ENCODE measurements at places on chromosomes 3 and 15.
A peak's percentile ranks its signal among the peaks of the same experiment; 100 is the strongest.

DNA sequence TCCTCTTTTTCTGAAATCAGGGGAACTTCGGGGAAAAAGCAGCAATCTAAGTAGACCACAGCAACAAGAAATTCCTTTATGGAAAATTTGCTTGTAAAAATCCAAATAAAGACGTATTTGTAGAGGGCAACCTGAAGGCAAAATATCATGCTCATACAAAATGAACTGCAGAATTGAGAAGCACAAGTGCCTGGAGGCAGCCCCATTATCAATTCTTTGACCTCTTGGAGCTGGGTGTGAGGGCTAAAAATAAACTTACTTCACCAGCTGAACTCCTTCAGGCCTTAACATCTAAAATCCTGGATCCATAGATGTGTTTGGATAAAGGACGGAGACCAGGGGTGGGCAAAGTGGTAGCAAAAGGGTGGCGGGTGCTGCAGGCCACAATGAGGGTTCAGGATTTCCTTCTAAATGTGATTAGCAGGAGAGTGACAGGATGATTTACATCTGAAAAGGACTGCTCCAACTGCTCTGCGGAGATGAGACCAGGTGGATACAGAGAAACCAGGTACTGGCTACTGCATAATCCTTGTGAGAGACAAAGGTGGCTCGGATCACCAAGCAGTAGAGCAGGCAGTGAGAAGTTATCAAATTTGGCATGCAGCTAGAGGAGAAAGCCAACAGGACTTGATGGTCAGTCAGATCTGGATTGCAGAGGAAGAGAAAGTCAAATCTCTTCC, 81.7 kb upstream of the TJP1 start:
- no peak for DNase-seq

GRCh38 chr3:168322941-168323340, 227.2 kb upstream of the GOLIM4 start:
- no peak for DNase-seq

DNA sequence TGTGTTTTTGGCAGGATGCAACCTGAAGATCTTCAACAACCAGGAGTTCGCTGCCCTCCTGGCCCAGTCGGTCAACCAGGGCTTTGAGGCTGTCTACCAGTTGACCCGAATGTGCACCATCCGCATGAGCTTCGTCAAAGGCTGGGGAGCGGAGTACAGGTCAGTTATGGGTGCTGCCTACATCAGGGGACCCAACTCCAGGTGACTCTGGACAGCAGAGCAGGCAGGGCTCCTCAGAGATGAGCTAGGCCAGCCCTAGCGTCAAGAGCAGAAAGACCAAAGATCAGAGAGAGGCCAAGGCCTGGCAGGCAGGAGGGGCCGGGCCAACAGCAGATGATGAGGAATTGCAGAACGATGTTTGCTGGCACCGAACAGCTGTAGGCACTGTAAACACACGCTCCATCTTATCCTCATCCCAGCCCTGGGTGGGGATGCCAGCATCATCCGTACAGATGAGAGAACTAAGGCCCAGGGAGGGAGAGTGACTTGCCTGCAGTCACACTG, 67.1 kb downstream of the AAGAB start:
- no peak for DNase-seq

GRCh38 chr3:9791790-9792404, 376 bp downstream of the TADA3 start:
- no peak for DNase-seq

GRCh38 chr15:40737048-40737447, 18.0 kb downstream of the RMDN3 start:
- no peak for DNase-seq

GRCh38 chr3:178295292-178295912, 240.8 kb upstream of the KCNMB2 start:
- no peak for DNase-seq

DNA sequence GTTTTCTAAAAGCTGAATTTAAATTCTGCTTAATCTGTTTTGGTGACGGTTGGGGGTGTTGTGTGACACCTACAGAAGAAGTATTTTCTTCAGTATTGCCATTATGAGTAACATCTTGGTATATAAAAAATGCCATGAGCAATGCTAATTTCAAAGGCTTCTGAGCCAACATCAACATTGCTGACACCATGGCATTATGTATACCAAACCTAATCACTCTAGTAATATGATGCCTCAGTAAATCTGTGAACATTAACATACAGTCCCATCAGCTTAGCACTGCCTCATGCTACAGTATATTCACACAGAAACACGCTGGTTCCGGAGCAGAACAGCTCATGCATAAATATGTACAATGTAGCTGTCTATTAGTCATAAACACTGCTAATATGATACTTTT, 75.8 kb downstream of the ZPLD1 start:
- DNase-seq: no peak

DNA sequence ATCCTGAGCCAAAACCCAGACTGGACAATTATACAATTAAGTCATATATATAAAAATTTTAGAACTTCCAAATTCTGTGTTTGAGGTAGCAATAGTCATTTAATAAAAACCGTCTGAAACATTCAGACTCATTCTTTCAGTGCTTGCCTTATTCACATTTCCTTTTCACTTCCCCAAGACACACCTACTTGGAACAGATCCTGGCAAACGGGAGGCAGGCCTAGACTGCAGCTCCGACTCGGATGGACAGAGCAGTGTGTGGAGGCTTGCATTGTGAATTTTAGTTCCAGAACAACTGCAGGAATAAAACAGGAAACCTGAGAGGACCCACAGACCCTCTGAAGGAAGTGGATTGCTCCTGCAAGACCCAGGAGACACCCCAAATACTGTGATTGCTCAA, 341.4 kb downstream of the CNTN3 start:
- no peak for DNase-seq

- no peak for DNase-seq
Measured at GRCh38 chr3:26145769-26146168, 355.9 kb downstream of the OXSM start.

GRCh38 chr3:111864821-111865656, 6.0 kb downstream of the PHLDB2 start:
- DNase-seq: no peak

DNA sequence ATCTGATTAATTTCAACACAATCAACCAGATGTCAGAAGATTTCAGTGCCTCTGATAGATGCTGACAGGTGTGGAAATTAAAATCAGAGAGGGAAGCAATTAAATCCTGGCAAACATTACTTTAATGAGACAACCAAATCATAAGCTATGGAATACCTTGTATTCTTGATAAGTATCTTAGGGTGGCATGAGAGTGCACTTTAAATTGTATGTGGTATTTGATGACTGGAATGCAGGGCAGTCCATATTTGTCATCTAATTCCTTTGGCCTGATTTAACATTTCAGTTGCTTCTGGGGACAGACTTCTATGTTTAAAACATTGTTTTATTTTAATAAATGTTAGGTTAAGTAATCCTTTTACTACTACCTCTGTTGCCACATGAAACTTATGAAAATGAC, 184.1 kb downstream of the LPP start:
- no peak for DNase-seq

DNA sequence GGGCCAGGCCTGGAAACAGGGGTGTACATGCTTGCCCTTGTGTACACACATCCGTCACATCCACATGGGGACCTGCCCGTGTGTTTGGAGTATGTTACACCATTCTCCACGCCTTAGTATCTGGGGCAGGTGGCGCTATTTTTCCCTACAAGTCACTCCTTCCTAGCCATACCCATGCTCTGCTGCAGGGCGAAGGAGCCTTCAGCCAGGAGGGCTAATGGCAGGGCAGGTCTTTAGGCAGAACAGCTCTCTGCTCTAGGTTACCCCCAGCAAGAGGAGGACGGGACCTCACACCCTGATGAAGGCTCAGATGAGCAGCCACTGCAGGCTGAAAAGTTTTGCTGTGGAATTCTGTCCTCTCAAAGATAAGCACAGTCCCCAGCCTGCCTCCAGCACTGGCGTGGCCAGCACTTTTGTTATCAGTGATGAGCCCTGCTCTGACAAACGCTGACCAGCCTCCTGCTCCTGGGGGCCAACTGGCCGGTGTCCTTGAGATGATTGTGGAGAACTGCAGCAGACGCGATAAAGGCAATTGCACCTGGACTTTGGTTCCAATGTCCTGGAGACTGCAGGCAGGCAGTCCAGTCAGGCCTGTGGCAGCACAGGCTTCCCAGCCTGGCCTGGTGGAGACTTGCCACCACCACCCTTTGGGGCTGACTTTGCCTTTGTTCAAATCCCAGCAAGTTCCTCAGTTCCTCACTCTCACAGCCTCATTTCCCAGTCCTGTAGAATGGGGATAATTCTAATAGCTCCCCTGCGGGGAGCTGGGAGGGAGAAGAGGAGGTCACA, 19.8 kb upstream of the PIGZ start:
- DNase-seq: no peak

GRCh38 chr15:48031466-48031865, 89.3 kb upstream of the SLC24A5 start:
- no peak for DNase-seq

DNA sequence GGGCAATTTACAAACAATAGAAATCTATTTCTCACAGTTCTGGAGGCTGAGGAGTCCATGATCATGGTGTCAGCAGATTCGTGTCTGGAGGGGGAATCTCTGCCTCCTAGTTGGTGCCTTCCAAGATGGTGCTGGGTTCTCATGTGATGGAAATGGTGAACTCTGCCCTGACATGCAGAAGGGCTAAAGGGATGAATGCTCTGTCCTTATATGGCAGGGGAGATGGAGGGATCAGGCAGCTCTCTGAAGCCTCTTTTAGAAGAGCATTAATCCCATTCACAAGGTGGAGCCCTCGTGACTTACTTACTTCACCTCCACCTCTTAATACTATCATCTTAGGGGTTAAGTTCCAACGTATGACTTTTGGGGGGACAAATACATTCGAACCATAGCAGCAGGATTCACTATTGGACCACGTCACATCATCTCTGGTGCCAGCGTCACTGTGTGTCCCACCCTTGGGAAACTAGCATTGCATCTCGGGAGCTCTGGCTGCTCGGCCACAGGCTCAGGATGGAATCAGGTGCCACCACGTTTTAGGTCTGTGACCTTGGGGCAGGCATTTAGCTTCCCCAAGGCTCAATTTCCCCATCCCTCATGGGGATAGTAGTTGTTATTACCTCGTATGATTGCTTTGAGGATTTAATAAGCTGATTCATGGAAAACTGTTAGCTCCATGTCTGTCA, 53.0 kb downstream of the SV2B start:
- no peak for DNase-seq

GRCh38 chr3:7205535-7205934, 344.6 kb downstream of the GRM7 start:
- peak; percentile 1 for DNase-seq

- no peak for DNase-seq
Measured at GRCh38 chr3:170631755-170632488, 46.0 kb upstream of the SLC7A14 start.

DNA sequence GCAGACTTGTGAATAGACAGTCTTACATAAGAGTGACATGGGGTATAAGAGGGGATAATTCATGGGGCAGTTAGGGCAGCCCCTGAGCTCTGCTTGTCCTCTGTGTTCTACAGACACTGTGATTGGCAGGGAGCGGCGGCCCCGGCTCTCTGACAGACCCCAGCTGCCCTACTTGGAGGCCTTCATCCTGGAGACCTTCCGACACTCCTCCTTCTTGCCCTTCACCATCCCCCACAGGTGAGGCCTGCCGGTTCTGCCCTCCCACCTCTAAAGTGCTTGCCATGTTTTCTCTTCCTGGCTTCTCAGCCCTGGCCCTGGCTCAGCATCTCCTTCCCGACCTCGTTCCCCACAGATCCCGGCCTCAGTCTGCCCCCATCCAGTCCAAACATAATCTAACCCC, 3.4 kb downstream of the CYP1A2 start:
- no peak for DNase-seq

- no peak for DNase-seq
Measured at GRCh38 chr3:127209840-127210653, 17.1 kb downstream of the PRR23E start.

DNA sequence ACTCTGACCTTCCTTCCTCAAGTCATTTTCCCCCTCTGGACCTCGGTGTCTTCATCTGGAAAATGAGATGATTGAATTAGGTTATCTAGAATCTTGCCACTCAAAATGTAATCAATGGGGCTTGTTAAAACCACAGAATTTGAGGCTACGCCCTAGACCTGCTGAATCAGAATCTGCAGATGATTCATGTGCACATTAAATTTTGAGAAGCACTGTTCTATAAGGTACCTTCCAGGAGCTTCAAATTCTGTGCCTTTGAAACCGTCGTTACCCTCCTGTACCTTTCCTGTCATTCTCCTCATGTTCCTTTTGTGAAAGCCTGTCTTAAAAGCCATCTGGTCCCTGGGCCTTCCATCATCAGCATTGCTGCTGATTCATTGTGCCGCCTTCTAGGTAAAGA, 172.4 kb upstream of the TOPAZ1 start:
- no peak for DNase-seq

DNA sequence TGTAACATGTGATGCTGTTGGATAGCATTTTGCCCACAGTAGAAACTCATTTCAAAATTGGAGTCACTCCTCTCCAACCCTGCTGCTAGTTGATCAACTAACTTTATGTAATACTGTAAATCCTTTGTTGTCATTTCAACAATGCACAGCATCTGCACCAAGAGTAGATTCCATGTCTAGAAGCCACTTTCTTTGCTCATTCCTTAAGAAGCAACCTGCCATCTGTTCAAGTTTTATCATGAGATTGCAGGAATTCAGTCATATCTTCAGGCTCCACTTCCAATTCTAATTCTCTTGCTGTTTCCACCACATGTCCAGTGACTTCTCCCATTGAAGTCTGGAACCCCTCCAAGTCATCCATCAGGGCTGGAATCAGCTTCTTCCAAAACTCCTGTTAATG, 42.9 kb downstream of the AKAP13 start:
- DNase-seq: no peak

DNA sequence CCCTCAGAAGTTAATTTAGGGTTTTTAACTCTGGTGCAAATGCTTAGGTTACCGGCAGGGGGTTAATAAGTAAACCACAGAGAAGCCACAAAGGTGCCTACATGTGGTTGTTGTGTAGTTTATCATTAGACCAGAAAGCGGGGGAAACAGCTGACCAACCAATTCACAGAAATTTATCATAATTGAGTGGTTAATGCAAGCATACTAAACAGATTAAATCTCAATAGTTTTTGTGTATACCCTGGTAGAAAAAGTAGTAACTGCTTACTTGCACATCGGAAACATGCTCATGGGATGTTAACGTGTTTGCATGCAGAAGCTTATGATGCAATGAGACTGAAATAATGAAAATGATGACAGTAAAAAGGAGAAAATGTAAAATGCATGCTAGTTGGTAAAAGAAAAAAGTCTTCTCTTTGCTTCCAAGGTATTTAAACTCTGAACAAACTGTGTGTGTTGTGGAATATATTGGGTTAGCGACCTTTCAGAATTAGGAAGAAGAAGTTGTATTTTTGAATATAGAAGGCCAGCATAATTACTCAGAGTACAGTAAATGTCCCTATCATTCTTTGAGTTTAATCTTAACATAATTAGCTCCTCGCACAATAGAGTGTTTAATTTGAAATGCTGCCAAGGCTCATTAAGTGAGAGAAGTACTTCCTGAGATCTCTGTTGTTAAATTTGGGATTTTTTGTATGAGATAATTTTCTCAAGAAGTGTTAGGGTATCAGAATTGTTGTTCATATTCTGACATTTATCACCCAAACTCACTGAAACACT, 316.2 kb downstream of the PTPRG start:
- DNase-seq: no peak

Measured in suppressor macrophage treated with lipopolysaccharide for 4 hours (primary cell).